ENCODE measurements at places on chromosomes 2 and 18. TPM values are rescaled to one million over a fixed set of nuclear protein-coding genes. Genes with fewer than 3 reads are reported as not detected.

DNA sequence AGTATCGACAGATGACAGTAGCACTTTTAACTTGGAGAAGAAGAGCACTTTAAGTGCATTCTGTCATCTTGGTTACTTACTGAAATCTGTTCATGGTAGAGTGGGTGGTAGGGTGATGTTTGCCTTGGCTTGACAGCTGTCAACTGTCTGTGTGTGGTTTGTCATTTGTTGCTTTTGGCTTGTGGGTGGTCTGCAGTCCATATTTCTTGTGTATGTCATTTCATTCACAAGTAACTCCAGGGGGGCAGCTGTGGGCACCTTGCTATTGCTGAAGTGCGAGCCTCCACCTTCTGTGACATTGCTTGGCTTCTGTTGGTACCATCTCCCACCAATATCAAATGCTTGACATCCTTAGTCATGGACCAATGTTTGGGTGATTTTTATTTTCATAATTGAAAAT is 311.6 kb upstream of the NRP2 start:
- no peak for DNase-seq

- no peak for DNase-seq
Measured at GRCh38 chr2:128416806-128417205, 98.1 kb upstream of the HS6ST1 start.

GRCh38 chr18:73646772-73647171 is 500.9 kb downstream of the FBXO15 start:
- DNase-seq = no peak

DNA sequence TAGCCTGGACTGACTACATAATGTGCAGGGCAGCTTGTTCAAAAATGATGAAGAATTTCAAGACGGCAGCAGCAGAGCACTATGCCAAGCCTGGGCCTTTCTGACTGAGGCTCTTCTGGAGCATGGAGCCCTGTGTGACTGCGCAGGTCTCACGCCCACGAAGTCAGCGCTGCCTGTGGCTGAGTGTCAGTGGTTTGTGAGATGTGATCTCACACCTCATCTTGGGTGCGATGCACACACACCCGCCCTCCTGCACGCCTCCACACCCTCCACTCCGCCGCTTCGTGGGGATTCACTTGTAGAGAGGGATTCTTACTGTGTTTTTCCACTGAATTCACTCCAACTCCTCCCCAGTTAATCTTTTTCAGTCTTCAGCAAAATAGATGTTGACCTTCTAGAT is 103.9 kb downstream of the VIT start:
- peak; percentile 74 for DNase-seq

DNA sequence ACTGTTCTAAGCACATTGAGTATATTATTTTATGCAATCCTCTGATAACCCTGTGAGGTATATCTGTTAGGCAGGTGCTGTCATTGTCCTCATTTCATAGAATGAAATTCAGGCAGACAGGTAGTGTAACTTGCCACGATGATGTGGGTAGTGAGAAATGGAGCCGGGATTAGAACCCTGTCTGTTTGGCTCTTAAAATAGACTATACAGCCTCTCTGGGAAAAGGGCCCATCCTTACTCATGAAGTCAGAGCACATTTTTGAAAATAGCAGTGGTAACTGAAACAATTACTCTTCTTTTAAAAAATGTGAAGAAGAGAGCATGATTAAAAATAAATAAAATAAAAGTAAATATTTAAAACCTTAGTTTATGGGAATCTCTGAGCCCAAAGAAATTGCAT is 23.0 kb downstream of the FAM171B start:
- DNase-seq = peak; percentile 9

GRCh38 chr2:198106621-198107385 is 302.4 kb downstream of the PLCL1 start:
- no peak for DNase-seq

CAPN14 gene
- total RNA-seq = 1.4 TPM

RAPH1 gene
- total RNA-seq = 39.9 TPM

MAP2 gene
- total RNA-seq = 681 TPM

CACNB4 gene
- 70.2 TPM for total RNA-seq
